Neural crest cell (in vitro differentiated cells): ENCODE measurements at places on chromosomes 11 and 22. TPM values are rescaled to one million over a fixed set of nuclear protein-coding genes. Genes with fewer than 3 reads are reported as not detected.

The LIF gene
- total RNA-seq, result 0.57 and 1.1 TPM in 2 replicates

The HYOU1 gene
- total RNA-seq, result 199 and 204 TPM in 2 replicates

The ATG2A gene
- 24.1 and 24.8 TPM in 2 replicates for total RNA-seq

The ANKK1 gene
- total RNA-seq, result 0.09 TPM in 1 of 2 replicates, not detected in the other
